ENCODE measurements at places on chromosomes 2 and 18.

GRCh38 chr2:39127973-39128372 is 7.1 kb upstream of the SOS1 start:
- DNase-seq, result no peak

GRCh38 chr18:74399091-74399887 is 57.8 kb downstream of the DIPK1C start:
- no peak for DNase-seq

GRCh38 chr2:119425620-119426395 is 5.8 kb upstream of the TMEM37 start:
- no peak for DNase-seq

- no peak for DNase-seq
These were observed 145.4 kb downstream of the TCF4 start for GRCh38 chr18:55442561-55442960.

- DNase-seq, result peak; percentile 90
These were observed 238.2 kb upstream of the RBBP8 start for GRCh38 chr18:22694954-22695353.

DNA sequence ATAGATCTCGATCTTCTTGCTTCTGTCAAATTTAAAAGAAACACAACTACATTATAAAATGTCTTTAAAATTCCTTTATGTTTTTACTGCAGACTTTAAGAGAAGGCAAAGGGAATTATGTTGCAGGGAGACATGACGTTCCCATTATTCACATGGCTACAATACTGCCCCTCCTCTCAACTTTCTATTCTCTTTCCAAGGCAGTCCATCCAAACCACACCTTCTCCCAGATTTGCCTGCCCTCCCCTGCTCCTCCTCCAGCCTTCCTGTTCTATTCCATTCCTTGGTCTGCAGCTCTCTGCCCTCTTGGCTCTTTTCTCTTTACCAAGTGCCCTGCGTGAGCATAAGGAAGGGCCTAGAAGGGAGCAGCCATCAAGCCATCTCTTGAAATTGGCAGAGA is 61.3 kb downstream of the NABP1 start:
- DNase-seq, result no peak

GRCh38 chr2:95296880-95297487 is at the start of gene KCNIP3:
Gene KCNIP3 (plus strand): TSS chr2:95297347. CDS start chr2:95297439, 92 bp downstream.
- DNase-seq, result no peak

DNA sequence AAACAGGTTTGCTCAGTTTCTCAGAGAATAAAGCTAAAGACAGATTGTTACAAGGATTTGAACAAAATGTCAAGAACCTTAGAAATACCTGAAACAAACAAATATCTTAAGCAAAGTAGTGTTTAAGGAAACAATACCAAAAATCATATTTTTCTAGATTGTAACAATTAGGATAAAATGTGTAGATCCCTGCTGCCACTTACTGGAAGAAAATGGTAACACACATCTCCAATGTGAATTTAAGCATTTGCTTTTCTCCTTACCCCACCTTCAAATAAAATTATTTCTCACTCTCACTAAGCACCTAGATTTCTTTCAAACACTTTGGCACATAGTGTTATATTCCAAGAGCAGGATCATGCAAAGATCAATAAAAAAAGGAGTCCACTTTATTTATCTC is 34.9 kb downstream of the SUCLG1 start:
- no peak for DNase-seq

DNA sequence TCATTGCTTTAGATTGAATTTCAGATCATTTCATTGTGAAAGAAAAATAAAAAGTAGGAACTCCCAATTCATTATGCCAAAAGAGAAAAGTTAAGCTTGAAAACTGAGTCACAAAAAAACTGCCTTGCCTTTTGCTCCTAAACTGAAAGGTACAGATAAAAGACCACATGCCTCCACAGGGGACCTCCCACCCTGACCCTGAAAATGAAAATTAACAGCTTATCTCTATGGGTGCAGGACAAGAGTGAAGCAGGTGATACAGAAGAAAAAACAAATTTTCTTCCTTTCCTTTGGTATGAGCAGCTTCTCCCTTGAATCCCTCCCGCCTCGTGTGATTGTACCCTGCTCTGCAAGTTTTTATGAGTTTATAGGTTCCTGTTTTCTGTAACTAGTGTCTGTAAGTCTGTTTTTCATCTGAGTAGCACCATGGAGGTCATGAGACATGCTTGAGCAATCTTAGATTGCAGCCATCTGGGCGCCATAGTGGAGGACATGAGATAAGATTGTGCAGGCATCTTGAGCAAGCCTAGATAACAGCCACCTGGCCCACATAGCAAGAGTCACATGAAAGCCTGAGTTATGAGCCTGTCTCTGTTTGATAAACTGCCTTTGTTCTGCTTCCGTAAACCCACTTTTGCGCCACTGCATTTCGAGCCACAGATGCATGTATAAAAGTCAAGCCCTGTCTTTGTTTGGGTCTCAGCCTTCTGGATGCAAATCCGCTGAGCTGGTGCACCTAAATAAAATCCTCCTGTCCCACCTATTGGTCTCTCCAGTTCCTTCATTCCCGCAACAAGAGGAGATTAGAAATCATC is 56.2 kb upstream of the DYNC1I2 start:
- no peak for DNase-seq

DNA sequence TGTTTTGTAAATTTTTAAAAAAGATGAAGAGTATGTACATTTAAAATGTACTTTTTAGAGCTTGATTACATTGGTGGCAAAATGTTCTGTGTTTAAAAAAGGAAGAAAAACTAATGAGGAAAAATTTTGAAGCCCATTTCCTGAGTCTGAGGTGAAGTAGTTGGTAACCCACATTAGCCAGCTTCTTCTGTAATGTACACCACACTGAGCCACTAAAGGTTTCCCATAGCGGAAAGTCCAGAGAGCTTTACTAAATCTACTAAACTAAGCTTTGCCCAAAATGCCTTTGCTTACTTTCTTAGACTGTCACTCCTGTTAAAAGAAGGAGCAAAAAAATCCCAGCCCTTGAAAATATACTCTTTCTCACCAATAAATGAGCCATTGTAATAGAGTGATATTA is 804.8 kb upstream of the ZEB2 start:
- DNase-seq, result no peak

DNA sequence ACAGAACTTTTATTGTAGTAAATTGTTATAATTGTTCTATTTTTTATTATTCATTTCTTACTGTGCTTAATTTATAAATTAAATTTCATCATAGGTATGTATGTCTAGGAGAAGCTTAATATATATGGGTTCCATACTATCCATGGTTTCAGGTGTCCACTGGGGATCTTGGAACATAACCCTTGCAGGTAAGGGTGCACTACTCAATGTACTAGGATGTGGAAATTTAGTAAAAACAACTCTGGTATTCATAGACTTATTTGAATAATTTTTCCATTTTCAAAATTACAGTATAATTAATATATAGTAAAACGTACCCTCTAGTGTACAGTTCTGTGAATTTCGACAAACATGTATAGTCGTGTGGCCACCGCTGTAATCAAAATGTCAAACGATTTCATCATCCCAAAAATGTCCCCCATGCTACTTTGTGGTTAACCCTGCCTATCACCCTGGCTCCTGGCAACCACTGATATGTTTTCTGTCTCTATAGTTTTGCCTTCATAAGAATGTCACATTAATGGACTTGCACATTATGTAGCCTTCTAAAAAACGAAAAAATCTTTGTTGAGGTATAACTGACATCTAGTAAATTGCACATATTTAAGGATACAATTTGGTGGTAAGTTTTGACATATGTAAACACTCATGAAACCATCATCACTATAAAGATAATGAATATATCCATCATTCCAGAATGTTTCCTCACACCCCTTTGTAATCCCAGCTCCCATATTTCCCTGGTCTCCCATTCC is 45.7 kb downstream of the ARL5A start:
- DNase-seq, result no peak

DNA sequence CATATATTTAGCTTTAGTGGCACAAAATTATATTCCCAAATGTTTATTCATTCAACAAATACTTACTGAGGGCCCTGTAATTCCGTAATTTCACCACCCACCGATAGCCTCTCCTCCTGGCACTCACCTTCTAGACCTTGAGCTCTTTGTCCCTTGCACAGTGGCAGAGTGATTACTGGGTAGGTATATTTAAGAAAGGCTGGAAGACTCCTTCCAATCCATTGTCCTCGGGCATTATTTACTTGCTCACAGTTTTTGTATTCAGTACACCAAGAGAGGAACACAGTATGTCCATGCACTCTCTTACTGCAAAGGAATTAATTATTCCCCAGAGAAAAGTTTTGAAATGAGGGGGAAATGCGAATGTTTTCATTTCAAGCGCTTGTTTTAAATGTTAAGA is 1.1 kb upstream of the CDCA7 start:
- DNase-seq, result no peak

GRCh38 chr2:4529738-4530137 is 826.4 kb downstream of the DCDC2C start:
- DNase-seq, result no peak

- DNase-seq, result no peak
These were observed 40.1 kb upstream of the CAPN13 start for GRCh38 chr2:30847329-30847728.

GRCh38 chr2:156321243-156321904 is 11.1 kb downstream of the NR4A2 start:
- no peak for DNase-seq

DNA sequence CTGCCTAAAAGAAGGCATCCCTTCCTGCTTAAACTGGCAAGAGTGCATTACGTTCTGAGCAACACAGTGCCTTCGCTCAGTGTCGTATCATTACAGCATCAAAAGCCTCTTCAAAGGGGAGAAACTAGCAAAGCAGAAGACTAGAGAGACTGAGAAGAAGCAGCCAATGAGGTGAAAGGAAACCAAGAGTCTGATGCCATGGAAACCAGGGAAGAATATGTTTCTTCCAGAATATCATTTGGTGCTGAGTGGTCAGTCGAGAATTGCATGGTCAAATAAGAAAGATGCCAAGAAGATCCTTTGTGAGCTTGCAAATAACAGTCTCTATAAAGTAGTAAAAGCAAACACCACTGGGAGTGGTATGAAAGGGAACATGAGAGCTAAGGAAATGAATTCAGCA is 312.1 kb upstream of the CHST9 start:
- no peak for DNase-seq

- no peak for DNase-seq
These were observed 9.7 kb downstream of the PDCD1 start for GRCh38 chr2:241848761-241849615.

DNA sequence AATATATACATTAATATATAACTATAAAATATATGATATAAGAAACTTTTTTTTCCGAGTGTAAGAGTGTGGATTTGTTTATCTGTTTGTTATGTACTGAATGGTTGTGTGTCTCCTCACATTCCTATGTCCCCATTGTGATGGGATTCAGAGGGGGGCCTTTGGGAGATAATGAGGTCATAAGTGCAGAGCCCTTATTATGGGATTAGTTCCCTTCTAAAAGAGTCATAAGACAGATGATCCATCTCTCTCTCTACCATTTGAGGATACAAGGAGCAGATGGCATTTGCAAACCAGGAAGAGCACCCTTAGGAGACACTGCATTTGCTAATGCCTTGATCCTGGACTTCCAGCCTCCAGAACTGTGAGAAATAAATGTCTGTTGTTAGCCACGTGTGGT is 30.3 kb upstream of the SAP130 start:
- DNase-seq, result no peak

DNA sequence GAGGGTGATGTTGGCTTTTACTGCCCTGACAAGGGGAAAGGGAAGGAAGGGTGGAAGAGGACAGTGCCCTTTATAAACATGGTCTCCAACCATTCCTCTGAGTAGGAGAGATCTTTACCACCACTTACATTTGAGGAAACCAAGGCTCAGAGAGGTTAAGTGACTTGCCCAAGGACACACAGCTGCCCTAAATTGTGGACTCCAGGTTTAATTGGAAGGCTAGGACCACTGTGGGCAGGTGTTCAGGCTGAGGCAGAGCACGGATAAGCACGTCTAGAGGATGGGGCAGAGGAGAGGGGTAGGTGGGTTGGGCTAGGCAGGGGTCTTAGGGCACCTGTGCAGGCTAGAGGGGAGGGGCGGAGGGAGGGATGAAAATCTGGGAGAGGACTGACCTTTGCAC is 32.7 kb downstream of the INHBB start:
- DNase-seq, result no peak

DNA sequence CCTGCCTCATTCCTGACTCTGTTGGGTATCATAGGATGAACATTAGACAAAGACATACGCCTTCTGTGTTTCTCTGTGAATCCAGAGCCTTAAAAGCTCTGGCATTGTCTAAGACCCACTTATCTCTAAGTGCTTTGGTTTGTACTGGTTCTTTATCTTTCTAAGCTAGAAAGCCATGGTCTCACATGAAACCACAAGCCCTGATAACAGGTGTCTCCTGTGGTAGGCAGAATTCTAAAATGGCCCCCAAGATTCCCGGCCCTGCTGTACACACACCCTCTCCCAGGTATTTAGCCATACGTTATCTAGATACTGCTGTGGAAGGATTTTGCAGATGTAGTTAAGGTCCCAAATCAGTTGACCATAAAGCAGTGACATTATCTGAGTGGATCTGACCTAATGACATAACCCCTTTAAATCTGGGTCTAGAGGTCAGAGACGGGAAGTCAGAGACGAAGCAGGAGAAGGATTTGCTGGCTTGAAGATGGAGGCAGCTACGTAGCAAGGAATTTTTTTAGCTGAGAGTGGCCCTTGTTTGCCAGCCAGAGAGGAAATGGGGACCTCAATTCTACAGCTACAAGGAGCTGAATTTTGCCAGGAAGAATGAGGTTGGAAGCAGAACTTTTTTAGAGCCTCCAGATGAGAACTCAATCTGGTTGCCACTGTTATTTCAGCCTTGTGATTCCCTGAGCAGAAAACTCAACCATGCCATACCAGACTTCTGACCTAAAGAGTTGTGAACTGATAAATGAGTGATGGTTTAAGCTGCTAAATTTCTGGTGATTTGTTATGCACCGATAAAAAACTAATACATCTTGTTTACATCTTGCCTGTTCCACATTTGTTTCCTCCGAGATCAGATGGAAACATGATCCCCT is 186.7 kb downstream of the CAMKMT start:
- DNase-seq, result no peak

DNA sequence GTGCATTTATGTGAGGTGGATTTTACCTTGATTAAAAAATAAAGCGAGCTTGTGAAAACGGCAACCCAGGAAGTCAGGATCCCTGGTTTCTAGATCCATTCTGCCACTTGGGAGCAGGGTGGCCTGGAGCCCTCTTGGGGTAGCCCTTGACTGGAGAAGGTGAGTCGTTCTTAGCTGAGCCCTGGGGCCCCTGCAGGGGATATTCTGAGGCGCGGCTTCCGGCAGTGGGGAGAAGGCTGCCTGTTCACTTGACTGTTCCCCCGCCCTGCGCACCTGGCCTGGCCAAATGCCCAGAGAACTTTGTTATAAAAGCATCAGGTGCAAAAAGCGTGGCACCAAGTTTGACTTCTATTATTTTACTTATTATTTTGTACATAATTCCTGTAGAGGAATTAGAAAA is 221.9 kb downstream of the DYSF start:
- peak; percentile 52 for DNase-seq

DNA sequence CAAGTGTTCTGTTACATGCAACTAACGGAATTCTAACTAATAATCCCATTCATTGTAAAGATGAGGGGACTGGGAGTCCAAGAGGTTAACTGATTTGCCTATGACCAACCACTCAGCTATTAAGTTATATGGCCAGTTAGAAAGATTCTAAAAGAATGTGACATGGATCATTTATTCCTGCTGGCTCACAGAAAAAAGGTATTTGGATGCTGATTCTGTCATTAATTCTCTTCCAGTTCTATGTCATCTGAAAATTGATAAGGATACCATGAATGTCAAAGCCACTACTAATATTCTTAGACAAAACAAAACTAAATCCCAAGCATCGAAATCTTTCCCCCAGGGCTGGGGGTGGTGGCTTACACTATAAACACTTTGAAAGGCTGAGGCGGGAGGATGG is 41.2 kb upstream of the GORASP2 start:
- no peak for DNase-seq
